ENCODE measurements at places on chromosomes 12 and 14.
A peak's percentile ranks its signal among the peaks of the same experiment; 100 is the strongest.

- no peak for DNase-seq
Observed at GRCh38 chr12:33349791-33350190, 89.8 kb downstream of the SYT10 start.

- DNase-seq, result peak; percentile 42
Observed at GRCh38 chr14:91138511-91139359, 24.9 kb downstream of the DGLUCY start.

DNA sequence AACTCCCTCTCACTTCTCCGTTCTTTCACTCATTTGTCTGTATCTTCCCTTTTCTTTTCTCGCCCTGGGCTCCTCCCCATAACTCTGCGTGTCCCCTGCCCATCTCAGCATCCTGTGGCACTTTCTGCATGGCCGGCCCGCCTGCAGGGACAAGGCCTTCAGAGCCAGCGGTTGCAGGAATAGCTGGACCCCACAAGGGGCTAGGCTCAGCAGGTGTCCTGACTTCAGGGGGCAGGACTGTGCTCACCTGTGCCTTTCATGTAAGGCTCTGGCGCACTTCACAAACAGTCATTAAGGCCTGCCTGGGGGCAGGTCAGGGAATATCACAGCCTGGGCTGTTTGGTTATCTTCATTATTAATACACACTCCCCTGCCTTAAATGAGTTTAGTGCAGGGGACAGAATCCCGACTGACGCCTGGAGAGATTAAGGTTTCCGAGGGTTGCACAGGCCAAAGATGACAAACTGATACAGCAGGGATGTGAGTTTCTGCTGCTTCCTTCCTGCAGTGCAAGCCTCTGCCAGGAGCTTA, 768.8 kb upstream of the TBX3 start:
- DNase-seq, result no peak

DNA sequence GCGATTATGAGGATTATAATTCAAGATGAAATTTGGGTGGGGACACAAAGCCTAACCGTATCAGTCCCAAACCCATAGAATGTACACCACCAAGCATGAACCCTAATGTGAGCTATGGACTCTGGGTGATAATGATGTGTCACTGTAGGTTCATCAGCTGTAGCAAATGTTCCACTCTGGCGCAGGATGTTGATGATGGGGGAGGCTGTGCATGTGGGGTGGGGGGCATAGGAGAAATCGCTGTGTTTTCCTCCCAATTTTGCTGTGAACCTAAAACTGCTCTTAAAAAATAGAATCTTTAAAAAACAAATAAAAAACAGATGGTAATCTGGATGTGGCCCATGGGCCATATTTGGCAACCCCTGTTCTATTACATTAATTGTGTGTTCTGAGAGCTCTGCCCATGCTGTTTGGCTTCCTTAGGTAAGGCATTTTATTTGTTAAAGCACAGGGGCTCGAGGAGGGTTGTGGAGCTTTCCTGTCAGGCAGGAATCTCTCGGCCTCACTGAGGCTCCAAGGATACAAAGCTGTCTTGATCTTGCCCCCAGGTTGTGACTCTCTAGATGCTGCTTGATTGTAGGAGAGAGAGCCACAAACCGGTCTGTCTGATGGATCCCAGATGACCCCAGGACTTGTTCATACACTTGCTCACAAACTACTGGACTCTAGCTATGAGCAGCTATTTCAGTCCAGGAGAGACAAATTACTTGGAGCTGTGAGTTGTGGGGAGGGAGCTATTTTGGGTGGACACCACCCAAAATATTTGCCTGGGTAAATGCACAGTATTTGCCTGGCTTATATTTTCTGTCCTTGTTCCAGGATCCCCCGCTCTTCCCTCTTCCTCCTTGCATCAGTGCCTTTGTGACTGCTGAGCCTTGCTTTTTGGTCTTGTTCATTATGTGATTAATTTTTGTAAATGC, 340.2 kb downstream of the MED13L start:
- DNase-seq, result no peak

- DNase-seq, result no peak
Observed at GRCh38 chr14:92687681-92688433, 60.6 kb downstream of the LGMN start.

GRCh38 chr12:71008616-71009015, 88.1 kb upstream of the PTPRR start:
- DNase-seq, result no peak

- no peak for DNase-seq
Observed at GRCh38 chr14:95464514-95464913, 51.9 kb downstream of the SYNE3 start.

- peak; percentile 33 for DNase-seq
Observed at GRCh38 chr12:96255077-96255476, 60.9 kb downstream of the ELK3 start.

- no peak for DNase-seq
Observed at GRCh38 chr14:103973354-103973753, 31.0 kb upstream of the RD3L start.

GRCh38 chr14:56143025-56143424, 24.8 kb downstream of the PELI2 start:
- DNase-seq, result peak; percentile 39

DNA sequence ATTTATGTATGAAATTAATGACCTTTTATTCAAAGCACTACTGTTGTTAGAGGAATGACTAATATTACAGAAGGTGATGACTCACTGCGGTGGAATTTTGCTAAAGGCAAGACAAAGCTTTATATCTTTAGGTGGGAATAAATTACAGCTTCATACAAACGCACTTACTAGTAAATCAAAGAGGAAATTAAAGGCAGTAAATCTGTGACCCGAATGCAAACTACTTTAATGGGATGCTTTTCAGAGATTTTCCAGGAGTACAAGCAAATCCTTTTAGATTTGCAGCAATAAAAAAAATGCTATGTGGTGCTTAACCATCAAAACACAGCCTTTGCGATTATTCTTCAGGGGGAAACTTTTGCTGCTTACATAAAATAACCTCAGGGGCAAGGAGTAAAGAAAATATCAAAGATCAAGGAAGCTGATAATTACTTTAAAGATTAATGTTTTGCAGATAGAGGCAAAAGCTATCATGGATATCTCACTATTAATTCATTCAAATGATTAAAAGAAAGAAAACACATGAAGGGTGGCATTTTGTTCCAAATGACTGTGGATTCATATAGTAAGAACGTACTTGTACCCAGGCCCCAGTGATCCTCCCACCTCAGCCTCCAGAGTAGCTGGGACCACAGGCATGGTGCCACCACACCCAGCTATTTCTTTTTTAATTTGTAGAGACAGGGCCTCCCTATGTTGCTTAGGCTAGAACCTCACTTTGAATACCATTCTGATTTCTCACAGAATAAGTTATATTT, 98.9 kb downstream of the DENND5B start:
- DNase-seq, result peak; percentile 88

DNA sequence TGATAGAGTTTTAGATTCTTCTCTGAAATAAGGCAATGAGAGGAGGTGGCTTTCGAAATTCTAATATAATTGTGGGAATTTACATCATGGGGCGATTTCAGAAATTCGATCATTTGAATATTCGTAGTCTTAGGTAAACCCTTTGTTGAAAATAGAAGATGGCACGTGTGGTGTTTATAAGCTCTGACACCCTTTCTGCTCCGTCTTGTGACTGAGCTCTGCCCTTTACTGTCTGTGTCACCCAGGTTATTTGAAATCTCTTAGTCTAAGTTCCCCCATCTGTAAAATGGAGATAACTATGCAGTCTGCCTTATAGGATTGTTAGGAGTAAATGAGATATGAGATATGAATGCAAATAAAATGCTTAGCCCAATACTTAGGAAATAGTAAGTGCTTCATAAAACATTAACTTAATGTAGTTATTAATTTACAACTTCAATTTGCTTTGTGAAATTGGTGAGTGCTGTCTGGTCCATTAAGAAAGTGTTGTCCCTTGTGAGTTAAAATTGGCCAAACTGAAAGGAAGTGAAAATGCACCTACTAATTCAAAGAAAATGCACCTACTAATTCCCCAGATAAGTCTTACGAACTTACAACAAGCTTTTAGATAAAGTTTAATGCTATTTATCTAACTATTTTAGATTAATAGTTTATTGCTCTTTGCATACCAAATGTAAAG, 1.5 kb downstream of the BMAL2 start:
- DNase-seq, result no peak

GRCh38 chr12:42786400-42787148, 197.0 kb upstream of the PRICKLE1 start:
- peak; percentile 37 for DNase-seq

- DNase-seq, result no peak
Observed at GRCh38 chr14:96455588-96455987, 46.6 kb upstream of the PAPOLA start.
